K562 (cell line): ENCODE measurements at places on chromosomes 13 and 19. TPM values are rescaled to one million over a fixed set of nuclear protein-coding genes. Genes with fewer than 3 reads are reported as not detected.

Gene KLK6
- total RNA-seq: not detected in 2 replicates

Gene TNFSF13B
- total RNA-seq: 0.94 and 2.1 TPM in 2 replicates

Gene SPRY2
- total RNA-seq: 6.8 and 7.8 TPM in 2 replicates

Gene HIPK4
- 0.07 and 0.09 TPM in 2 replicates for total RNA-seq

Gene CERS1
- total RNA-seq: 1.5 and 1.7 TPM in 2 replicates

Gene IRF2BP1
- 35.0 and 35.9 TPM in 2 replicates for total RNA-seq

Gene DCT
- total RNA-seq: 0.34 and 0.66 TPM in 2 replicates

Gene TEKTIP1
- 0.29 and 0.66 TPM in 2 replicates for total RNA-seq

Gene CEACAM20
- total RNA-seq: not detected in 2 replicates

Gene ZNF229
- 1.0 and 2.4 TPM in 2 replicates for total RNA-seq

Gene FAM83E
- 0.71 and 1.3 TPM in 2 replicates for total RNA-seq

Gene ZFP82
- total RNA-seq: 2.3 and 2.5 TPM in 2 replicates

Gene THSD8
- 42.4 and 49.3 TPM in 2 replicates for total RNA-seq

Gene TEX26
- total RNA-seq: not detected in 2 replicates

Gene COX6B2
- total RNA-seq: 2.5 and 2.6 TPM in 2 replicates

Gene NRTN
- 5.3 and 7.8 TPM in 2 replicates for total RNA-seq

Gene PSG7
- total RNA-seq: not detected in 2 replicates

Gene PRSS57
- total RNA-seq: 1.0 and 2.0 TPM in 2 replicates

Gene SIGLEC5
- not detected in 2 replicates for total RNA-seq

Gene SLITRK6
- total RNA-seq: not detected in 2 replicates

Gene IQCN
- 0.07 and 0.16 TPM in 2 replicates for total RNA-seq

Gene ICAM5
- total RNA-seq: 69.7 and 89.5 TPM in 2 replicates

Gene NANOS3
- not detected in 2 replicates for total RNA-seq

Gene GPR4
- 0.07 and 0.09 TPM in 2 replicates for total RNA-seq

Gene RTBDN
- total RNA-seq: 0.69 and 2.3 TPM in 2 replicates
